ENCODE measurements at places on chromosomes 3 and 15.
A peak's percentile ranks its signal among the peaks of the same experiment; 100 is the strongest.

DNA sequence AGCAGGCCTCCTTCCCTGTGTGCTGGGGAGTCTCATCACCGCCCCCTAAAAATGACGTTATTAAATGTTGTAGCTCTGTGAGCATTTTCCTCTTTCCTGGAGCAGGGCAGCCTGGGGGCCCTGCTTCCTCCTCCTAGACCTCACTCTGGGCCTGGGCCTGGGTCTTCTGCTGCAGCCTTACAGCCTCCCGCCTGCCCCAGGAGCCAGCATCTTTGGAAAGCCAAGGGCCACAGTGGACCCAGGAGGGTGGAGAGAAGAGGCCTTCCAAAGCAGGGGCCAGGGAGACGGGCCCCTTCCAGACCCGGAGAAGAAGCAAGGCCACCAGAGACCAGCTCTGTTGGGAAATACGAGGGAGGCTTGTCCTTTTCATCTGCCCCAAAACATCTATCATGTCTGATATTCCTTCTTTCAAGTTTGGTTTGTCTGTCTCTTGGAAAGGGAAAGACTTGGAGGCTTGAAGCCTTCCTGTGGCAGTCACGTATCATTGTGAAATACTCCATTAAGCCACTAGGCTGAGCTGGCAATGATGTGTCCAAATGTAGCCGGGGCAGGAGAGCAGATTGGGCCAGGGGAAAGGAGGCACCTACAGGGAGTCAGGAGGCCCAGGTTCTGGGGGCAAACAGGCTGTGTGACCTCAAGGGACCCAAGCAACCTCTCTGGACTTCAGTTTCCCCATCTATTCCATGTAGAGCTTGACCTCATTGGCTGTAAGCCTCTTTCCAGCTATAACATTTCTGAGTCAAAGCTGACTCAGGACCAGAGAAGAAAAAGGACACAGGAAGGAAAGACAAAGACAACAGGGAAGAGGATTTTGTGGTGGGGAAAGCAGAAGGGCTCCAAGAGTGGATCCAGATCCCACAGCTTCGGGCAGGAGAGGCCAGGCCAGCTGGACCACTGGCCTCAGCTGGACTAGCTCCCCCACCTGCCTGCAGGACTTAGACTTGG, 31.1 kb downstream of the CYP11A1 start:
- DNase-seq: no peak

DNA sequence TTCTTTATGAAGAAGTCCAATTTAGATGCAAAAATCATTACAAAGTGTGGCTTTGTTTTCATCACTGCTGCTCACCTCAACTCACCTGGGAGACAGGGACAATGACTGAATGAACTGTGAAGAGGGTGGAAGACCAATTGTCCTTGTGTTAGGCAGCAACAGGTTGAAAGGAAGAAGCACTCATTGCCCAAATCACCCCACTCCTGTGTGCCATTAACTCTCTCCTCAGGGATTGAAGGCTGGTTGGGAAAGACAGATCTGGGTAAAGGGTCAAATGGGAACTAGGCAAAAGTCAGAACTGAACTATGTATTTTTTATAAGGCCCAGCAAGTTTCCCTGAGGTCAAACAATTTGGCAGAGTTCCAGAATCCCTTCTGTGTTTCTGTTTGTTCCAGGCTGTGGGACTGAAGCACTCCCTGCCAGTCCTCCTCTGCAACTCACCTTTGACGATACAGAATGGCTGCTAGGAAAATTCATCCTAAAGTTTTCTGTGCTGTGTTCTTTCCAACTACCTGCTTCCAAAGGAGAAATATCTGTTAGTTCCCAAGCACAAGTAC, 68.6 kb upstream of the CCDC39 start:
- DNase-seq: no peak

GRCh38 chr3:109268181-109268580, 48.1 kb downstream of the DPPA2 start:
- DNase-seq: no peak

GRCh38 chr3:54647721-54648120, 280.1 kb downstream of the LRTM1 start:
- DNase-seq: no peak

- peak; percentile 18 for DNase-seq
Observed at GRCh38 chr3:115623044-115623868, at the start of gene GAP43. Gene GAP43, plus strand, starts transcription at chr3:115623510. Its CDS starts 180 bp downstream, at chr3:115623690.

DNA sequence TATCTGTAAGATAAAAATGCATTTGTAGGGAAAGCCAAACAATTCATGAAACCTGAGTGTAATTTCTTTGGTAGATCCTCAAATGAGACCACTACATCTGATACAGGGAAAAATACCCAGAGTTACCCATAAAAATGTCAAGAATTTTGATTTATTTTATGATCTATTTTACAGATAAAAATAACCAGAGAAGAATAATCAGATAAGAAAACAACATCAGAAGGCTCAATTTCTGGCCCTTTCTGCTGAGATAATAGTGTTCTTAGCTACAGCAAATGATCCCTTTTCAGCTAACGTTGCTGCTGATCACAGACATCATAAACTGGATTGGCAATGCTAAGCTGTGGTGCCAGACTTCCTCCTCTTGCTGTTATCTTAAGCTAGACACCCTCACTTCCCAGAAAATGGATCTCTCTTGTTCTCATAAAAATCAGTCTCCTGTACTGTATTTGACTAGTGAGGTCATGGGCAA, 21.3 kb upstream of the TMEM108 start:
- peak; percentile 89 for DNase-seq

GRCh38 chr3:77917225-77917624, 877.3 kb downstream of the ROBO2 start:
- DNase-seq: no peak

- DNase-seq: peak; percentile 66
Observed at GRCh38 chr3:159910991-159911663, 77.5 kb upstream of the IL12A start.

- no peak for DNase-seq
Observed at GRCh38 chr3:45272032-45272810, 46.1 kb upstream of the TMEM158 start.

DNA sequence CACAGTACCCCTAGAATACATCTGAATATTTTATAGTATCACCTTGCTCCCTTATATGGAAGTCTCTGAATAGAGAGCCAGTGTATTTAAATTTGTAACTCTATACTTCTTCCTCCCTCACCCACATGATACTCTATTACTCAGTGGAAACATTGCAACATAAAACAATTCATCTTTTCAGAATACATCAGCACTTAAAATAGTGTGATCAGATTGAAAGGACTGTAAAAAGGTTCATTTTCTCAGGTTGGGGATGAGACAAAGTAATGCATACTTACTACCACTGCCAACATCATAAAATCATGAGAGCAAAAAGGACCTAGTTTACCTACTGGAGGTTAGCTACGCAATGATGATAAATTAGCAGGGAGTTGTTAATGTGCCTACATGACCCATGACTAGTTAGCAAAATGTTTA, 13.8 kb upstream of the THRB start:
- DNase-seq: peak; percentile 21

- peak; percentile 32 for DNase-seq
Observed at GRCh38 chr15:70435872-70436271, 327.5 kb downstream of the UACA start.

DNA sequence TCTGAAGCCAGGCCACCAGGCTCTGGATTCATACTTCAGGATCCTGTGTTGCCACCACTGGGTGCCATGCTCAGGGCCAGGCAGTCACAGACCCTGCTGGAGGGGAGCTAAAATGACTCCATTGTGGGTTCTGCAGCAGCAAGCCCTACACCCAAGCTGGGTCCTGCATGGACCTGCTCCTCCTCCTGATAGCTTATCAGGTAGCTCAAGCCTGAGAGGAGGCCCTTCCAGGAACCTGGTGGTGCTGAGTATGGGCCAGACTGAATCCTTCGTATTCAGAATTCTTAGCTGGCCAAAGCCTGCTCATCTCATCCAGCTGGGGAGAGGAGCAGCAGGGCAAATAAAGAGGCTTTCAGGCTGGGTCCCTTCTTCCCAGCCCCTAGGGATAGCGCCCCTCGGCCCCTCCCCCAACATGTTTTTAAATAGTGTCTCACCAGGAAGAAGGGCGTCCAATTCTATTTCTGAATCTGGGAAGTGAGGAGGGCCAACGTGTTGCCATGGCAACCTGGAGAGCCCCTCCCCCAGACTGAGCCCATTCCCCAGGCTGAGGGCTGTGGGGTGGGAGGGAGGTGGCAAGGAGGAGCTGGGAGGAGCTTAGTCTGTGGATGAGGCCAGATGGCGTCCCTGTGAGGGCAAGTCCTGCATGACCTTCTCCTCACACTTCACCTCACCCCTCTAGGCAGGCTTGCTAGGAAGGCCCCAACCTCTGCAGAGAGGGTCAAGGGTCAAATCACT, 11.0 kb upstream of the CAMKV start:
- peak; percentile 29 for DNase-seq

DNA sequence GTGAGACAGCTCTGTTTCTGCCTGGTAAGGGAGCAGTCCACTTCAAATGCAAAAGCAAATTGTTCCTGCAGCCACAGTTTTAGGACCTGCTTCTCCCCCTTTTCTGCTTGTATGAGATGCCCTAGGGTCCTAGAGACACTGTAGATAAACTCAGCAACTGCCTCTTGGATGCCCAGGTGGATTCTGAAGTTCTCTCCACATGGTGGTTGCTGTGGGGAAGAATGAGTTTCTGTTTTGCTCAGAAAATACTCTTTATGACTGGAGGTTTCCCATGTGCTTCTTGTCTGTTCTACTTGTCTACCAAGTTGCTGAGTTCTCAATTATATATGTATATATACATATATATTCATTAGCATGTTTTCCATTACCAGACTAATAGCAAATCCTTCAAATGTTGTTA, 5.6 kb upstream of the ZNF80 start:
- no peak for DNase-seq

DNA sequence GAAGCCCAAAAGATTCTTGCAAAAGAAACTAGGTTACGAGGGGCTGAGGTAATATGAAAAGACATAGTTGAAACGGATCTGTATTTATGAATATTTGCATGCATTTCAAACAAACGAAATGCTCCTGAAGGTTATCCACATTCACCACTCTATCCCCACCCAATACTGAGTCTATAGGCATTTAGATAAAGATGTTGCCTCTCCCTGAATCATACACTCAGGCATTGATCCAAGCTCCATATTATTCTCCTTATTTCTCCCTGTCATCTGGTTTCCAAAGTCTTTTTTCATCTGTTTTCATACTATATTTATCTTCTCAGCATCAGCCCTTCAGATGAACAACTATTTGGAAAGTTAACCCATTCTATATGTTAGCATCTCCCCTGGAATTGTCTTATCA, 492.5 kb upstream of the TGFBR2 start:
- no peak for DNase-seq

GRCh38 chr3:119322021-119322834, 28.0 kb downstream of the ARHGAP31 start:
- peak; percentile 23 for DNase-seq
